ENCODE measurements at places on chromosomes 11 and 22. TPM values are rescaled to one million over a fixed set of nuclear protein-coding genes. Genes with fewer than 3 reads are reported as not detected.
A peak's percentile ranks its signal among the peaks of the same experiment; 100 is the strongest.

- H3K36me3 ChIP-seq = no peaks in the 10 kb centered on the region
- peaks cover 27% of the 10 kb centered on the region for H3K4me1 ChIP-seq
- no peak overlapping the region for H3K4me3 ChIP-seq
- DNase-seq = no peak
- no peaks in the 10 kb centered on the region for H3K27me3 ChIP-seq
- no peak overlapping the region for H3K27ac ChIP-seq
Observed at GRCh38 chr22:40237241-40237640, 59.5 kb downstream of the TNRC6B start.

Gene LMNTD2
- 1.8 TPM for total RNA-seq

- no peaks in the 10 kb centered on the region for H3K4me1 ChIP-seq
- no peak for DNase-seq
- no peaks in the 10 kb centered on the region for H3K36me3 ChIP-seq
- H3K4me3 ChIP-seq = no peak overlapping the region
Observed at GRCh38 chr11:58259983-58260382, 8.1 kb downstream of the OR10W1 start.

DNA sequence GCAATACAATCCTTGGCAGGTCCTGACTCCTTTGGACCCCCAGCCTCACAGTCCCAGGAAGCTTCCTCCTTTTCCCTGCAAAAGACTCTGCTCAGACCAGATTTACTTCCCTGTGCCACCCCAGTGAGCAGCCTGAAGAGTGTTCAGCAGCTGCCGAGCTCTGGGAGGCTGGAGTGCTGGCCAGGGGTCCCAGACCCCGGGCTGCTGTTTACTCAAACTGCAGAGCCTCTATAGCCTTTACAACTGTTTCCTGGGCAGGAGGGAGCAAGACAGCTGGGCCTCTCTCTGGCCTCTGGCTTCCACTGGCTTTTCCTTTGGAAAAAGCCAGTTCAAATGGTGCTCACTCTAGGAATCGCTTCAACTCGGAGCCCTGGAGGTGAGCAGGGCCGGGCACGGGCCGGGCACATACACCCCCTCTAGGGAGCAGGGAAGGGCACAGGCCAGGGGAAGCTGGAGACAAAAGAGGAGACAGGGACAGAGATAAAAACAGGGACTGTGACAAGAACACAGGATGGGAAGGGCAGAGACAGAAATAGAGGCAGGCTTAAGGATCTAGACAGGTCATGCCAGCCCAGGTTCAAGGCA lies 932 bp downstream of the IRAG1 start:
- H3K27ac ChIP-seq = no peak overlapping the region
- no peak for DNase-seq
- no peaks in the 10 kb centered on the region for H3K36me3 ChIP-seq
- peaks cover 9% of the 10 kb centered on the region for H3K27me3 ChIP-seq
- no peaks in the 10 kb centered on the region for H3K4me1 ChIP-seq

Gene NEFH
- 0.09 TPM for total RNA-seq

DNA sequence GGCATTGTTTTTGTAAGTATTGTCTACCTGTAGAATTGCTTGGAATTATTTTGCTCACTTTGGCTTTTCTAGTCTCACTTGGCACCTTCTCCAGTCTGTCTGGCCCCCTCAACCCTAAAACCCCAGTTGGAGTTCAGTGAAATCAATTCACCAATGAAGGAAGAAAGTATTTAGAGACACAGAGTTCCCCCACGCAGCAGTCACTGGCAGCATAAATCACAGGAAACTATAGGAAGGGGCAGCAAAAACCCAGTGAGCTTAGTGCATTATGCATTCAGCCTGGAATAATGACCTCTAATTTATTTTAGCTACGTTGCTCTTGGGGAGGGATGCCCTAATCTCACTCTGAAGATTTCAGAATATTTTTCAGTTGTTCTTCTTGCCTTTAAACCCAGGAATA lies 204.7 kb upstream of the BLID start:
- H3K4me3 ChIP-seq = no peak overlapping the region
- no peaks in the 10 kb centered on the region for H3K4me1 ChIP-seq
- H3K36me3 ChIP-seq = no peaks in the 10 kb centered on the region
- DNase-seq = no peak
- H3K27ac ChIP-seq = no peak overlapping the region
- peaks cover 1% of the 10 kb centered on the region for H3K27me3 ChIP-seq

- no peak for DNase-seq
- no peaks in the 10 kb centered on the region for H3K27me3 ChIP-seq
- H3K27ac ChIP-seq = no peak overlapping the region
- no peak overlapping the region for H3K4me3 ChIP-seq
- H3K36me3 ChIP-seq = no peaks in the 10 kb centered on the region
- H3K4me1 ChIP-seq = no peaks in the 10 kb centered on the region
Observed at GRCh38 chr22:44890416-44891292, 119.2 kb downstream of the PHF21B start.

Gene SC5D
- total RNA-seq = 40.0 TPM

DNA sequence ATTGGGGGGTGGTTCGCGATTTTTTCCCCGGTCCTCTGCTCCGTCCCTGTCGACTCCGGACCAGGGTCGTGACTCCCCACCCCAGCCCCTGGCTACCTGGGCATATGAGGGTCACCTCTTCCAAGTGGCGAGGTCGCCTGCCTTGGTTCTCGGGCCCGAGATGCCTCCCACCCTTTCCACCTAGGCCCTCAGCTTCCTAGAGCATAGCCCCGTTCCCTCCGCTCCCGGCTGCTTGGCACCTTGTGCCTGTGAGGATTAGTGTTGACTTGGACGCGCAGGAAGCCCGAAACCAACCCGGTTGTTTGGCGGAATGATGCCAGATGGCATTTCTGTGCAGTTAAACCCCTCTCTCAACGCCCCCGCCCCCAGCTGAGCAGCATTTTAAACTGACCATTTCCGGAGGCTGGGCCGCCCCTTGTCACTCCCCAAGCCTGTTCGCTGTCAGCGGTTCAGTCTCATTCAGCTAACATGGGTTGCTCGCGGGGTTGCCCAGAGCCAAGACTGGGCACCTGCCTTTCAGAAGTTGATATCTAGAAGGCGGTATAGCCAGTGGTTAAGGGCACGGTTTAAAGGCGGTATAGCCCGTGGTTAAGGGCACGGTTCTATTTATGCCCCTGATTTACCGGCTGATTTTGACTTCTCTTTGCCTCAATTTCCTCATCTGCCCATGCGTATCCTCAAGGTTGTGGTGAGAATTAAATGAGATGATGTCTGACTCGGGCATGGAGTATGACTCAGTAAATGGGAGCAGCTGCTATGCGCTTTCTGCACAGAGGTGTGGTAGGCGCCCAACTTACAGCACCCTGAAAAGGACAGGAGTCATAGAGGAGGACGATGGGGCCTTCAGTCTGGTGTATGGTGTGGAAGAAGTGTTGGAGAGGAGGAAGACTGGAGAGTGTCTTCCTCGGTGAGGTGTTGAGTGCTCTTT lies 639 bp downstream of the INCENP start:
- no peaks in the 10 kb centered on the region for H3K36me3 ChIP-seq
- peak; percentile 43 for DNase-seq
- peak overlapping the region; percentile 53 for H3K4me3 ChIP-seq
- peaks cover 2% of the 10 kb centered on the region for H3K27me3 ChIP-seq
- H3K4me1 ChIP-seq = peaks cover 19% of the 10 kb centered on the region

DNA sequence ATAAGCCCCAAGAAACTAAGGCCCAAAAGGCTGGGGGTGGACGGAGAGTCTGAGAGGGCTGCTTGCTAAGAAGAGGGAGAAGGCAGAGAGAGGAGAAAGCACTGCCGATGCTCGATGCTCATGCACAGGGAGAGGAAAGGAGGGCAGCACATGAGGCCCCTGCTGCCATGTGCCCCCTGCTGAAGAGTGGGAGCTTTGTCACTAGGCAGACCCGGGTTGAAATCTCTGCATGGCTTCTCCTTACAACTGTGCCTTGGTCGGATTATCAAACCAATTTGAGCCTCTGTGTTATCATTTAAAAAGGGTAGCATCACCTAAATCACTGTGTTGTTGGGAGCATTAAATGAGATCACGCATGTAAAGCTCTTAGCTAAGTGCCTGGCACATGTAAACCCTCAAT lies 330.5 kb downstream of the NXPE2 start:
- H3K4me1 ChIP-seq = no peaks in the 10 kb centered on the region
- H3K4me3 ChIP-seq = no peak overlapping the region
- H3K36me3 ChIP-seq = no peaks in the 10 kb centered on the region
- no peaks in the 10 kb centered on the region for H3K27me3 ChIP-seq
- no peak overlapping the region for H3K27ac ChIP-seq

Gene OR51A4
- total RNA-seq = not detected

DNA sequence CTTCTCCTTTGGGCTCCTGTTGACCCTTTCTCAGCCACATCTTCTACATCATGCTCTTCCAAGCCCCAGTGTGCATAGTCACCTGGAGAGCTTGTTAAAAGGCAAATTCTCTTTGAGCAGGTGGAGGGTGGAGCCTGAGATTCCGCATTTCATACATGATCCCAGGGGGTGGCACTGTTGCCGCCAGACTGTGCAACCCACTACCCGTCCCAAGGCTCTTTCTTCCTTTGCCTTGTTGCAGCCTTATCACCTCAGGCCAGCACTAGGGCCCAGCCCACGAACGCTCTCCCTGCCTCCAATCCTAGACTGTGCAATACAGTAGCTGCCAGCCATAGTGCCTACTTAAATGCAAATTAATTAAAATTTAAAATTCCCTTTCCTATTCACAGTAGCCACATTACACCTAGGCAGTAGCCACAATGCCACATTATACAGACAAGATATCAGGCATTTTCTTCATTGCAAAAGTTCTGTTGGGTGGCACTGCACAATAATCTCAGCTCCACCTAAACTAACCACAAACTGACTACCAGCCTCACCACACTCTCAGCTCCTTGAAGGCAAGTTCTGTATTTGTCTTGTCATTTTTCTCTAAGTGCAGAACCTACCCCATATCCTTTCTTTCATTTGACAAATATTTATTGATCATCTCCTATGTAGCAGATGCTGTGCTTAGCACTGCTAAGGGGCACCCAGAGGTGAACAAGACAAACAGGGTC lies 4.6 kb upstream of the KCNJ5 start:
- H3K27me3 ChIP-seq = peaks cover 62% of the 10 kb centered on the region
- DNase-seq = no peak
- no peak overlapping the region for H3K27ac ChIP-seq
- H3K4me1 ChIP-seq = peaks cover 5% of the 10 kb centered on the region

DNA sequence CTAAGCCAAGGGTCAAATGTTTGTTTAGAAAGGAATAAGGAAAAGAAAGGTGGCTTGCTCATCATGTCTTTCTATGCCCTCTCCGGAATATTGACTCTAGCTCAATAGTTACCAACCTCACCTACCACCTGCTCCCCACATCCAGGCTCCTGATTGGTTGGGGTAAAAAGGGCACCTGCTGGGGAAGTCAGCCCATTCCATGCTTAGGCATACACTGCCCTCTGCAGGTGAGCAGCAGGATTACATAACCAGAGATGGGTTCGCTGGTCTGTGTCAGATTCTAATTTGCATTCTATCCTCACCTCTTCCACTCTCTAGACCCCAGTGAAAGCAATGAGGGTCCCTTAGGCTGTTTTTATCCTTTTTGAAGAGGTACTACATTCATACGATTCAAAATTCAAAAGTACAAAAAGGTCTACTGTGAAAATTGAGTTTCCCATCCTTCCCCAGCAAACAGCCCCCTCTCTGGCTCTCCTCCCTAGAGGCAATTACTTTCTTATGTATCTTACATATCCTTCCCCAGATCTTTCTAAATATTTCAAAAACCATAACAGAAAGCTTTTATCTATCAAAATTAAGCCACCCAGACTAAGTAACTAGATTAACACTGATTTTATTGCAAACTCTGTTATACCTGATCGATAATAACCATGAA lies 98.0 kb upstream of the ASPHD2 start:
- peak; percentile 37 for DNase-seq
- peaks cover 2% of the 10 kb centered on the region for H3K27me3 ChIP-seq
- H3K36me3 ChIP-seq = no peaks in the 10 kb centered on the region
- no peaks in the 10 kb centered on the region for H3K4me1 ChIP-seq

DNA sequence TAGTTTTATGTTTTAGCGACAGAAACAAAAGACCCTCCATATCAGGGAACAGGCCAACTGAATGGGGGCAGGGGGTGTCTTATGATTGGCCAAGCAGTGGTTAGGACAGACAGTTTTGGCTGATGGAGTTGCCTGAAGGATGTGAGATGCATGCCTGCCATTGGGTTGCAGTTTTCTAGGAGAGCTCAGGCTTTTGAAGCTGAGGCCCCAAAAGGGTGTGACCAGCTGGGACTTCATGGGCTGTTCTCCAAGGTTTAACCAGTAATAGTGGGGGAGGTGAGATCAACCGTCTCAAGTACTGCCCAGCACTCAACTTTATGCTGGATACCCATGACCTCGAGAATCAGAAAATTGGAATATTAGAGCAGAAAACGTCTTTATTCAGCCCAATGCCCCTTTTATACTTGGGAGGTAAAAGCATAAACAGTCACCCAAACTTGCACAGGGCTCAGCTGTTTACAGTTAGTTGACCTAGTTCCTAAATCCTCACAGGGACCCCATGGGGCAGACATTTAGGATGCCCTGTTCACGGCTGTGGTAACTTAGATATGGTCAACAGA lies 13.5 kb downstream of the DTX4 start:
- H3K36me3 ChIP-seq = no peaks in the 10 kb centered on the region
- DNase-seq = no peak
- H3K27me3 ChIP-seq = peaks cover 6% of the 10 kb centered on the region

DNA sequence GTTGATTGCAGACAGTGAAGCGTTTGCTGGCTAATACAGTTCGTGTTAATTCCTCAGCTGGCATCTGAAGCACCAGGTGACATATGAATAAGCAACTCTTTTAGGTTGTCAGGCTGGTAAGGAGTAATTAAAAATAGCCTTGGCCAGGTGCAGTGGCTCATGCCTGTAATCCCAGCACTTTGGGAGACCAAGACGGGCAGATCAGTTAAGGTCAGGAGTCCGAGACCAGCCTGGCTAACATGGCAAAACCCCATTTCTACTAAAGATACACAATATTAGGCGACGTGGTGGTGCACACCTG lies 74.9 kb downstream of the CECR2 start:
- no peaks in the 10 kb centered on the region for H3K27me3 ChIP-seq
- H3K36me3 ChIP-seq = no peaks in the 10 kb centered on the region
- no peak for DNase-seq

DNA sequence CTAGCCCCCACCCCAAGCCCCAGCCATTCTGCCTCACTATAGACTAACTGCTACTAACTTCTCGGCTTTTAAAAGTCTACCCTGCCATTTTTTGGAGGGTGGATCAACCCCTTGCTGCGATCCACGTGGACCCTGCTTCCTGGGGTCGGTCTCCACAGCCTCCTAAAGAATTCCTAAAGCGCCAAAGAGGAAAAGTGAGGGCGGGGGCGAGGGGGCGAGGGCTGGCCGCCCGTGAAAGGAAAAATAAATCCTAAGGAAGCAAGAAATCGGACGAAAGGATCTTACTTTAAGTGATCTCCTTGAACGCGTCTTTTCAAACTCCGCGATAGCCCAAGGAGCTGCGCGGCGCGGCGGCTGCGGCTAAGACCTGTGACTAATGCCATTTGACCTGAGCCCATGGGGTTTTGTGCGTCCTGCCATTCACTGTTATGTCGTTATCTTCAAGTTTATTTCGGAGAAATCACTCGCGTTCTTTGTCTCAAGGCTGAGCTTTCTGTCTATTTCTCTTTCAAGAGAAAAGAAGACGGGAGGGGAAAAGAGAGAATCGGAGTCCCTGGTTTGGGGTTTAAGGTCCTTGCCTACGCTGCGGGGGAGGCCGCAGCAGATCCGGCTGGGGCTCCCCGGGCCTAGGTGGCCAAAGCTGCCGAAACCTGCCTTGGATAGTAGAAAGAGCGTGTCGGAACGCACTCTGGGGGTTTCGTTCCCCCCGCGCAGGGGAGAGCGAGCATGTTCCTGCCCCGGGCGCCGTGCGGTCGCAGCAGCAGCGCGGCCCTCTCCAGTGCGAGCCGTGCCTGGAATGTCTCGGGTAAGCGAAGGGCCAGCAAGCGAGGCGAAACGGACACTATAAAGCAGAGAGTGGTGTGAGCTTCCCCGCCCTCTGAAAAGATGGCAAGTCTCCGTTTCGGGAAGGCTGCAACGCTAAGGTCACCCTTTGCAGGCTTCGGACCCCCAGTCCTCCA lies 2.8 kb upstream of the DBX1 start:
- no peak overlapping the region for H3K4me3 ChIP-seq
- no peaks in the 10 kb centered on the region for H3K36me3 ChIP-seq
- H3K4me1 ChIP-seq = peaks cover 8% of the 10 kb centered on the region
- H3K27ac ChIP-seq = no peak overlapping the region
- DNase-seq = peak; percentile 27

Gene SEPTIN3
- not detected for total RNA-seq
